Cortex of kidney (tissue), 1 donor: ENCODE measurements at places on chromosomes 12 and 14.

DNA sequence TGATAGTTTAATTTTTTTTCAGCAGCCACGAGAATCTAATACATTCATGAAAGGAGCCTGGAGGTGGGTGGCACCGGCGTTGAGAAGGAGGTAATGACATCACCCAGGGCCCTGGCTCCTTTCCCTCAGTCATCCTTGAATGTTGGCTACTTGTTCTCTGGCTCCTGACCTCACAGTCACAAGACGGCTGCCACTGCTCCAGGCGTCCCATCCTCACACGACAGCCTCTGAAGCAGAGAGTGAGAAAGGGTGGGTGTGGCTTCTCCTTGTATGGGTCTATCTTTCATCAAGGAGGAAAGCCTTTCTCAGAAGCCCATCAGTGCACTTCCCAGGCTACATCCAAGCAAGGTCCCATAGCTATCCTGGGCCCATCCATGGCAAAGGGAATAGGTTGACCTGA is 207.6 kb upstream of the C14orf180 start:
- no peak for DNase-seq

- DNase-seq: no peak
Observed at GRCh38 chr14:95208598-95208997, 51.3 kb upstream of the DICER1 start.

GRCh38 chr14:93015064-93015463 is 92.1 kb downstream of the CHGA start:
- no peak for DNase-seq

GRCh38 chr12:92076101-92076500 is 69.5 kb downstream of the BTG1 start:
- no peak for DNase-seq

GRCh38 chr14:88488081-88488480 is 66.7 kb downstream of the PTPN21 start:
- DNase-seq: no peak

- no peak for DNase-seq
Observed at GRCh38 chr14:61288228-61288627, 7.1 kb upstream of the TMEM30B start.

DNA sequence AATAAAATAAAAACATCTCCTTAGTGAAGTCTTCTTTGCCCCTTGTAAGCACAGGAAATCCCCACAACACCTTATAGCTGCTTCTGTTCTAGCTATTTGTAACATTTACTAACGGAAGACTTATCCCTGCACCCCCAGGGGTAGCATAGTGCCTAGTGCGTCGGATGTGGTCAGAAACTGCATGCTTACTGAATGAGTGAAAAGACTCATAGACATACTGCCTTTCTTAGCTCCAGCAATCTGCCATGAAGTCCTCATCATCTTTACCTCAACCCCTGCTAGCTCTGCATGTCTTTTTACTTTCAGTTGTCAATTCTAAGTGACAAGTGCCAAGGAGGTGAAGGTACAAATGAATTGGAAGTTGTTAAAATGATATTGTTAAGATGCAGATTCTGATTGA is 12.9 kb downstream of the RIOX1 start:
- DNase-seq: no peak

DNA sequence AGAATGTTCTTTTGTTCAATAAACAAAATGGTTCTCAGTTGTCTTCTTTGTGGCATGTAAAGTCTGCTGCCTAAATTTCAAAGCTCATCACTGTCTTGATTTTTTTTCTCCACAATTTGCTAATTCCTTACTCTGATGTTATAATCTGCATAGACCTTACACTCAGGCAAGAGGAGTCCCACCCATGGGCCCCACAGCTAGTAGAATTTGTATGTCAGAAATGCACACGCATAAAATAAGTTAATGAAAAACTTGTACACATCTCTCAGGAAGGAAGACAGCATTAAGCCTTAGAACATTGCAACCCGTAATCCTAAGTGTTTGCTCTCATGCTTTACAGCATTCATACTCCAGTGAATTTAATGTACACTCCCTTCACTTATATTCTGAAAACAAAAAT is 280.8 kb downstream of the ATXN7L3B start:
- DNase-seq: no peak

GRCh38 chr14:68637106-68638021 is 155.5 kb downstream of the ZFP36L1 start:
- no peak for DNase-seq

DNA sequence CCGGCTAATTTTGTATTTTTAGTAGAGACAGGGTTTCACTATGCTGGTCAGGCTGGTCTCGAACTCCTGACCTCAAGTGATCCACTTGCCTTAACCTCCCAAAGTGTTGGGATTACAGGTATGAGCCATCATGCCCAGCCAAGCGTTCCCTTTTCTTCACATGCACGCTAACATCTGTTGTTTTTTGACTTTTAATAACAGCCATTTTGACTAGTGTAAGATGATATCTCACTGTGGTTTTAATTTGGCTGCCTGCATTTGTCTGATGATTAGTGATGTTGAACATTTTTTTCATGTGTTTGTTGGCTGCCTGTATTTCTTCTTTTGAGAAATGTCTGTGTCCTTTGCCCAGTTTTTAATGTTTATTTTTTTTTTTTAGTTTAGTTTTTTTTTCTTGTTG is 10.2 kb upstream of the YARS2 start:
- DNase-seq: no peak

DNA sequence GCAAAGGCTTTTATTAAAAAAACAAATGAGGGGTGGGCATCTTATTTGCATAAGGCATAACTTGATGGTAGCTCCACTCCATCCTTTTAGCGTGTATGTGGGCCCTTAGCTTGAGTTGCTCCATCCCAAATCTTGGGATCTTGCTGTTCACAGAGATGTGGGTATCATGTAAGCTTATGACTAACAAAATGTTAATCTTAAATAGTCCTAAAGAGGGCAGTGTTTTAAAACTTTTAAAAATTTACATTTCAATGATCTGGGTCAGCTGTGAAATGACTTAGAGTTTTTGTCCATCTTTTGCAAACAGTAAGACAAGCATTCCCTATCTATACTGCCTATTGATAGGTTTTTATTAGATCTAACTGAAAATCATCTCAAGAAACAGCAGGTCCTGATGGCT is 86.0 kb downstream of the SLCO1A2 start:
- DNase-seq: no peak

DNA sequence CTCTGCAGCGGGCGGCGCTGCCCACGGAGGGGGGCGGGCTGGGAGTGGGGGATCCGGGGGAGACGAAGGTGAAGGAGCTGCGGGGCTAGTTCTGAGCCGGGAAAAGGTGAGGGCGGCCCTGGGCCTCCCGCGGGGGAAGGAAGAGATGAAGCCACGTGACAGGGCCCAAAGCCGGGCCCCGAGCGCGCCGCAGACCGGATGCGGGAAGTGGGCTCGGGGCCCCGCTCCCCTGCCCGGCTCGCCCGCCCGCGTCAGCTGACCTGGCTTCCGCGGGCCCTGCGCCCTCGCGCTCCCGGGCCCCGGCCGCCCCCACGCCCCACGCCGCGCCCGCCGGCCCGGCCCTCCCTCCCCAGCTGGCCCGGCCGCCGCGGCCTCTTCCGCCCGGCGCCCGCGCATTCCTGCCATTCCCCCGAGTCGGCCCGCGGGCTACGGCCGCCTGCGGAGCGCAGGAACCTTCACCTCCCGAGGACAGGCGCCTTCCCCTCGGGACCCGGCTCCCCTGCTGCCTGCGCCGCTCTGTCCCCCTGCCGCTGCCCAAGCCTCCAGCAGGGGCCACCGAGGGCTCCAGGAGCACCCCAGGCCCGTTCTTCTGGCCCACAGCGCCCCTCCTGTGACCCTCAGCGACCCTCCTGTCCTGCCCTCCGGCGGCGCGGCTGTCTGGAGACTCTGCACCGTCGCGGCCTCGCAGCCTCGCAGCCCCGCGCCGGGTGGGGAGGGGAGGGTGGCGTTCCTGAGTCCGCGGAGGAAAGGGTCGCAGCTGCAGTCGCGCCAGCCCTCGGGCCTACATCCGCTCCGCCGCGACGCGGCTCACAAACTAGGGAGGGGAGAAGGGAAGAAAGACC is 20.4 kb downstream of the NINJ2 start:
- DNase-seq: no peak

- no peak for DNase-seq
Observed at GRCh38 chr12:66537876-66538275, 141.0 kb downstream of the GRIP1 start.

DNA sequence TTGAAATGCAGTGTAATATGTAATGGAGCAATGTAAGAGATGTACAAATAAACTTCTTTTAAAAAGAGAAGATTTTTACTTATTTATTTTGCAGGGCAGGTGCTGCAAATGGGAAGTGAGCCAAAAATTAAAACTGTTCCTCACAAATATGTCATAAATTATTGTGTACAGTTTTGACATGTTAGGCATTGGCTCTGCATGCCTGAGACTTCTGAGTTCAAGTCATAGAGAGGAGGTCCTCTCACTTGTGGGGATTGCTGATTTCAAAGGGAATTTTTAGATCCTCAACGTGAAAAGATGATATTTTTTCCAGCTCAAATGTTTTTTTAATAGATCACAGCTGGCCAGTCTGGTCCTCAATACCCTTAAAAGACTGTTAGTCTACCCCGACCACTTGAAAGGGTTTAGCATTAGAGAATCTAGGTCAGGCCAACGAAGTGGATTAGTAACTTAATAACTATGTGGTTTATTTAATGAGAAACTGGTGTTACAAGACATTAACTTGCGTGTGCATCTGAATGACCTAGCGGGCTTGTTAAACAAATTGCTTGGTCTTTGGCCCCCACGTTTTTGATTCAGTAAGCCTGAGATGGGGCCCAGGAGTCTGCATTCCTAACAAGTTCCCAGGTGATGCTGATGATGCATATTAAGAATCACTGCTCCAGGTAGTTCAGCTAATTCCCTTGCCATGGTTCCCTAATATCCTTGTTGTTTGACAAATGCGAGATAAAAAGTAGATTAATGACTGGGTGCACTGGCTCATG is 30.9 kb upstream of the WDR89 start:
- no peak for DNase-seq

DNA sequence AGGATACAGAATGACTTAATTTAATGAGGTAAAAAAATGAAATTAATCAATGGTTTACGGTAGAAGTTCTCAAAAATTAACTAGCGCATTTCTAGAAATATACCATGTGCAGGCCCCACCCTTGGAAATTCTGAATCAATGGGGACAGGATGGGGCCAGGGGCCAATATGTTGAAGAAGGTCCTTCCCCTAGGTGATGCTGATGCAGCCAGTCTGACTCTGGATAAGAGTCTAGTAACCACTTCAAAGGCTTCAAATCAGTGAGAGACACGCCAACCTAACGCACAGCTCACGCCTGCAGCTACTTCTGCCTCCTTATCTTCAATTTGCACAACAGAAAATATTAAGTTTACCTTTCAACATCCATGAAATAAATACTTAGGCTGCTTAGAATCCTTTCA is 14.9 kb downstream of the GIT2 start:
- no peak for DNase-seq

GRCh38 chr12:40313928-40314327 is 89.1 kb downstream of the LRRK2 start:
- DNase-seq: no peak

DNA sequence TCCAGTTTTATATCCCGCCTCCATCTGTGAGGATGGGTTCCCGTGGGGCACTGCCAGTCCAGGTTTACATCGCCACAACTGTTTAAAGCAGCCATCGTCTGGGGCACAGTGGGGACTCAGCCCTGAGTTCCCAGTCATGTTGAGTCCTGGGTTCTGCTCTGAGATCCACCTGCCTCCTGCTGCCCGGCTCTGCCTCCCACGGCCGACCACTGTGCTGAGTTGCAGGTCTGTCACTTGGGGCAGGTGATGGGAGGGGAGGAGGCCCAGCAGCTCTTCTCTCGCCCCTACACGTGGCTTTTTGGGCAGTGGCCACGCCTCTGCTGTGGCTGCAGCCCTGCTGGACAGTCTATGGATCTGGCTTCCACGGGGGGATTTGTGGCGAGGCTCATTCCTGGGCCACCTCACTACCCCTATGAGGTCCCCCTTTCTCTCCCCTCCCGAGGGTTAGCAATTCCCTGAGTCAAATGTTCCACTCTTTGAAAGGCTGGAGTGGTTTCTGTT is 143.0 kb downstream of the ADGRD1 start:
- no peak for DNase-seq

DNA sequence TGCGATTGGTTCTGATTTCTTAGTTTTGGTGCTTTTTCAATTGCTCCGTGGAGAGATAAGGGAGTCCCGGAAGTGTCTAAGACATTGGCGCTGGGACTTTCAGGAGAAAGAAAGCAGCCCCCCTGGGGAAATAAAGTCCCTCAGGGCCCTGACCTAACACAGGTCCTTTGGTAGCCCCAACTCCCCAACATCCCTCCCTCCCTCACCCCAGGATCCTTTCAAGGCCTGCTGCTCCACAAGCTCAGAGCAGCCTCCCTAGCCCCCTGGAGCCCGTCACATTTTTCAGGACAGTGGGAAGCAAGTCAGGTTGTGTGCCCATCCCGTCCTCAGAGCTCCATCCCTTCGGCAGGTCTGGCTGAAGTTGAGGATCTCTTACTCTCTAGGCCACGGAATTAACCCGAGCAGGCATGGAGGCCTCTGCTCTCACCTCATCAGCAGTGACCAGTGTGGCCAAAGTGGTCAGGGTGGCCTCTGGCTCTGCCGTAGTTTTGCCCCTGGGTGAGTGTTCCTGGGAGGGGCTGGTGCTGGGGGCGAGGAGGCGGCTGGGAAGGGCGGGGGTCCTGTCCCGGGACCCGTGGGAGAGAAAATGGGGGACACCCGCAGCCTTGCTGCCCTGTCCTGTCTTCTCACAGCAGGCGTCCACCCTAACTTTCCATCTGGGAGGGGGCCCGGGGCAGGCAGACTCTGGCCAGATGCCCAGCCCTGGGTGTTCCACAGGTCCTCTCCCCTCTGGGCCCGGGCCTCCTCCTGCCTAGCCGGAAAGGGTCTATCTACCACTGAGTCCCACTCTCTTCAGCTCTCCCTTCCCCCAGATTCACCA is 950 bp downstream of the IFI27 start:
- no peak for DNase-seq

- DNase-seq: no peak
Observed at GRCh38 chr12:49413796-49414195, 46.5 kb downstream of the SPATS2 start.

- no peak for DNase-seq
Observed at GRCh38 chr12:124876171-124876570, 12.5 kb upstream of the SCARB1 start.

GRCh38 chr12:127509066-127509778 is 757.7 kb upstream of the TMEM132C start:
- DNase-seq: no peak

DNA sequence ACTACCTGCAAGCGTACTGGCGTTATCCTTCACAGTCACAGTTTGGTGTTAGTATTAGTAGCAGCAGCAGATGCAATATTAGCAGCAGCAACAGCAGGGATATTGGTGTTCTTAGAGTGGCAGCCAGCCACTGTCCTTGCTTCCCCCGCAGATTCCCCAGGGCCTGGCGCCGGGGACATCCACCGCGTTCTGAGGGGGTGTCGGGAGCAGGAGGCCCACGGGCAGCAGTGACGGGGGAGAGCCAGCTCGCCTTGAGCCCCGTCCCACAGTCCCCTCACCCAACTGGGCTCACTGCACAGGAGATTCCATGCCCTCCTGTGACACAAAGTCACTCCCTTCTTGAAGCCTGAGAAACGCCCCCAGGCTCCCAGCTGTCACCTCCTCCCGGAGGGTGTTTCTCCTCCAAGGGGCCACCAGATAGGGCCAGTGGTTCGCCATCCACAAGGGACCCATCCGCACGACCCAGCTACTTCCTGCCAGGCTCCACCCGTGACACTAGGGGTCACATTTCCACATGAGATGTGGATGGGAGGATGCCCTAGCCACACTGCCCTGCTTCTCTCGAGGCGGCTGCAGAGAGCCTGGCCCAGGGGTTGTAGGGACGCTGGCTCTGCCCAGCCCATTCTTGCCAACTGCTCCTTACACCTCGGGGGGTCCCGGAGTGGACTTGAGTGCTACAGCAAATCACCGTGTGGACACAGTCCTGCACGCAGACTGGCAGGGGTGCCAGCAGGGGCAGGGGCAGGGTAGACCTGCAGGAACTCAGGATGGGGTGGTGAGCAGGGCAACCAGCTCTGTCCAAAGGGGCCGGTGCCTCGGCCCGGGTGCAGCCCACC is 123.1 kb downstream of the PIWIL1 start:
- DNase-seq: no peak
